ENCODE measurements at places on chromosomes 3 and 15.

- no peak for DNase-seq
These were observed 40.0 kb downstream of the DCUN1D1 start for GRCh38 chr3:182940266-182940808.

GRCh38 chr3:156304406-156304805, 184.0 kb downstream of the KCNAB1 start:
- DNase-seq, result no peak

GRCh38 chr3:136667081-136667480, 85.1 kb downstream of the STAG1 start:
- no peak for DNase-seq

DNA sequence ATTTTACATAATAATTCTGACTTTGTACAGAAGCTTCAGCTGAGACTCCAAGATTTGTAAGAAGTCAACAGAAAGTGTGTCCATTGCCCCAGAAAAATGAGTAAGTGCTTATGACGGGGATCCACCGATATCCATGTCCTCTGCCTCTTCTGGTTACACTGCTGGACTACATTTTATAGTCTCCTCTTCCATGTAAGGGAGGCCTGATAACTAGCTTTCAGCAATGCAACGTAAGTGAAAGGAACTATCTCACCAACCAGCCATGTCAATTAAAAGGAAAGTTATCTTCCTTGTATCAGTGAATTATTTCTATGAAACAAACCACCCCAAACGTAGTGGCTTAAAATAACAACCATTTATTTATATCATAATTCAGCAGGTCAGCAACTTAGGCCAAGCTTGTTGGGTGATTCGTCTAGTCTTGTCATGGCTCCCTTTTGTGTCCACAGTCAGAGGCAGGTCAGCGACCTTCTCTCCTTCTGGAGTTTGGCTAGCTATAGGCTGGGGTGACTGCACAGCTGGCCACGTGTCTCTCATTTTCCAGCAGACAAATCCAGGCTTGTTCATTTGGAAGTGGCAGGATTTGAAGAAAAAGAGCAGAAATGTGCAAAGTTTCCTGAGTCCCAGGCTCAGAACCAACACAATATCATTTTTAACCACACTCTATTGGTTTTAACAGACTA, 44.9 kb downstream of the TRIM69 start:
- no peak for DNase-seq

DNA sequence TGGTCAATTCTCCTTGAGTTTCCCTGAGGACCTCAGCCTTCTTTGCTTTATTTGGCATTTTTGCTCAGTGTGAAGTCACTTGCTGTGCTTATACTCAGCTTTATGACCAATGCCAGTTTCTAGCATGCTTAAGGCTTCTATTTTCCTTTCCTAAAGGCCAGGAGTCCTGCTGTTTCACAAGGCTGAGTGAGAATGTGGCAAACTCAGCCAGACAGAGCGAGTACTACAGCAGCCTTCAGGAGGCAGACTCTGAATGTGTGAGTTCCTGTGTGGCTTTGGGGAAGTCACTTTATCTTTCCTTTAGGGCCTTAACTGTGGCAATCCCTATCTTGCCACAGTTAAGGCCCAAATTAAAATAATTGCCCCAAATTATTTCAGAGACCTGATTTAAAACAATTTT, 213.2 kb upstream of the MRPL3 start:
- no peak for DNase-seq

GRCh38 chr3:3227640-3228039, 48.1 kb upstream of the CRBN start:
- DNase-seq, result no peak
